NK-92 treated with Interleukin-12 subunit alpha and Interleukin-12 subunit beta, amount 100 ng/mL, for 24 hours (cell line): ENCODE measurements at places on chromosomes 12 and 14.
A peak's percentile ranks its signal among the peaks of the same experiment; 100 is the strongest.

DNA sequence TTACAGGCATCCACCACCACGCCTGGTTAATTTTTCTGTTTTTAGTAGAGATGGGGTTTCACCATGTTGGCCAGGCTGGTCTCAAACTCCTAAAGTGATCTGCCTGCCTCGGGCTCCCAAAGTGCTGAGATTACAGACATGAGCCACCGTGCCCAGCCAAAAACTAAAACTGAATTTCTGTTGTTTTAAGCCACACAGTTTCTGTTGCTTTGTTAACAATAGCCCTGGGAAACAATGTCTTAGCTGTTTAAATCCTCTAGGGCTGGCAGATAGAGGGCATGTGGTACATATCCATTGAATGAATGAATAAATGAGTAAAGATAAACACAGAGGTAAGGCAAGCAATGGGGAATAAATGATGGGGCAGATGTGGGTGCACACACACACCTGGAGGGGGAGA lies 8.0 kb upstream of the EIF5 start:
- no peak for DNase-seq

DNA sequence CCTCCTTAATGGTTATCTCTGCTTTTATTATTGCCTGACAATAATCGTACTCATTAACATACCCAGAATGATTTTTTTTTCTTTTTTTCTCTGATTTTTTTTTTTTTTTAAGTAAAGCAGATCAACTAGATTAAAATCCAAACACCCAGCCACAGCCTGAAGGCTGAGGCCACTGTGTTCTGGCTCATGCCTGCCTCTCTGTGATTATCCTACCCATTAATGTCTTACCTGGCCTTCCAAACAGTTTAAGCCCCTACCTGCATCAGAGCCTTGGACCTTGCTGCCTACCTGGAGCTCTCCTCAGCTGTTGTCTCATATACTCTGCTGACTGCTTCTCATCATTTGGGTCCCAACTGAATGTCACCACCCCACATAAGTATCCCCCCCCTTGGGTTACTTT lies 6.8 kb upstream of the TMED10 start:
- no peak for DNase-seq

DNA sequence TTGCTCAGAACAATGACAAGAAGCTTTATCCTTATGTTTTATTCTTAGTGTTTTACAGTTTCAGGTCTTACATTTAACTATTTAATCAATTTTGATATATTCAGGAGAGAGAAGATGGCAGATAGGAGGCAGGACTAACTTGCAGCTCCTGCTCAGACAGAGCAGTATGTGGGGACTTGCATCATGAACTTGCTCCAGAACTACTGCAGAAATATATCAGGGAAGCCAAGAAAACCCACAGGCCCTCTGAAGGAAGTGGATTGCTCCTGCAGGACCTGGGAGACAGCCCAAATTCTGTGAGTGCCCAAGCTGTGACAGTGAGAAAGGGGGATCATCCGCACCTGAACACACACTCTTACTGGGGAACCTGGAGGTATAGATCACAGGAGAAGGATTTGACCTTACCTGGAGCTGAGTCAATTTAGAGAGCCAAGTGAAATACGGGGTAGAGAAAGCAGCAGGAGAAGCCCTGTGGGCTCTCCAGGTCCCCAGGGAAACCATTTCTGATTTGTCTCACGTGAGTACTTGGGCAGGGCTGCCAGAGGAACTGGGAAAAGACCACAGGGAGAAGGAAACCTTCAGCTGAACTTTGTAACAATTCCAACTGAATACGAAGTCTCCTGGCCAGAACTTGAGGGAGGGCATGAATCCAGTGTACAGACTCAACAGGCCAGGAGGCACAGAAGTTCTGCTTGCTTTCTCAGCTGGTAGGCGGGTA lies 28.9 kb upstream of the TSPAN8 start:
- no peak for DNase-seq

GRCh38 chr14:49594347-49595091 lies 4.2 kb upstream of the LRR1 start:
- DNase-seq = no peak

DNA sequence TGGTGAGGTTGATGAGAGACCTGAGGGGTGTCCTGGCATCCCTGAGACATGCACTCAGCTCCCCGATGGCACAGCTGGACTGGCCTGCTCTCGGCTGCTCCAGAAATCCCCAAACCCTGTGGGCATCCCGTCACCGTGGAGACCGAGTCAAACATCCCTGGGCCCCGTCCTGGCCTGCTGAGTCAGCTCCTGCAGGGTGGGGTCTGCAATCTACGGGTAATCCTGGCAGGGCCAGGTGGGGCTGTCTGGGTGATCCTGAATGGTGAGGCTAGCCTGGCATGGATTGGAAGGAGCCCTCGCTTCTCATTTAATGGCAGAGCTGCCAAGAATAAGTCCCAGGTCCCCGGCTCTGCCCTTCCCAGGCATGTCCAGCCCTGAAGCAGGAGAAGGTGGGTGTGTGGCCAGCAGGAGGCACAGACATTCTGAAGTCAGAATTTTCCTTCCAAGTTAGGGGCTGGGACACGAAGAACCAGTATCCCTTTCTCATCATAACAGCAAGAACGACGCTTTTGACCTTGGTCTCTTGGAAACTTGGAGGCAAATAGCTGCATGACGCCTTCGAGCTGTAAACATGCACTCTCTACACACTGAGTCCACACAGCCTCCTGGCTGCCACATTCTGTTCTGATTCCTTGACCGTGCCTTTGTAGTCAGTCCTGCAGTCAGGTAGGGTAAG lies 17.7 kb upstream of the SERPINA4 start:
- DNase-seq = no peak

- no peak for DNase-seq
Observed at GRCh38 chr12:113242026-113242418, 20.8 kb downstream of the TPCN1 start.

- no peak for DNase-seq
Observed at GRCh38 chr14:55715889-55716288, 135.9 kb downstream of the KTN1 start.

GRCh38 chr12:107458163-107458562 lies 227.4 kb upstream of the PWP1 start:
- no peak for DNase-seq

DNA sequence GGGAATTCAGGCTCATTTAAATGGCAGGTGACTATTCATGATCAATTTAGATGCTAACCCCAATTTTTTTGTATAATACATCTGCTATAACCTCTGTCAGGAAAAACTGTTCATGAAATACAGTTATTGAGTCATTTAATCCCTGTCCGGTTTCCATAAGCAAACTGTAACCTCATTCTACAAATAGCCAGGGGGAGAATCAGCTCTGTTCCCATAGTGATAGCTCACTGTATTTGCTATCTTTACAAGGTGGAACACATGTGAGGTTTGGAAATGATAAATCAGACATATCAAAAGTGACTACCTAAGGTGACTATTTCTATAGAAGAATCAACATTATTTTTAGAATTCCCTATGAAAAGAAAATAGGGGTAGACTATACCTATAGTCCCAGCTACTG lies 38.6 kb upstream of the VPS33A start:
- no peak for DNase-seq

GRCh38 chr14:62914025-62914424 lies 131.2 kb downstream of the KCNH5 start:
- no peak for DNase-seq

- peak; percentile 2 for DNase-seq
Observed at GRCh38 chr12:119544765-119545625, 48.6 kb upstream of the TMEM233 start.

DNA sequence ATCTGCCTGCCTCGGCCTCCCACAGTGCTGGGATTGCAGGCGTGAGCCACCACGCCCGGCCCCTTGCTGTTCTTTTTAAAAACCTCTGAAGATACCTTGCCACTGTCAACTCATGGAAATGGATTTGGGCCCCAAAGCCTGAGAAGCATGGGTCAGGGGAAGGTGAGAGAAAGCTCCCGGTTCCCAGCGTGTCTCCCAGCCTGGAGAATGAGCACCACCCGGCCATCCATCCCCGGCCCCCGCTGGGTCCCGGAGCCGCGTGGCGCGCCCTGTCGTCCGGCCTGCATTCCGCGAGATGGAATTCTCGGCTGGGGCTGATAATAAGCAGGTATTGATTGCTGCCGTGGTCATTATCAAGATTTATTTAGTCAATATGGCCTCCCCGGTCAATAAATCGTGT lies 126.5 kb upstream of the MYL2 start:
- no peak for DNase-seq

DNA sequence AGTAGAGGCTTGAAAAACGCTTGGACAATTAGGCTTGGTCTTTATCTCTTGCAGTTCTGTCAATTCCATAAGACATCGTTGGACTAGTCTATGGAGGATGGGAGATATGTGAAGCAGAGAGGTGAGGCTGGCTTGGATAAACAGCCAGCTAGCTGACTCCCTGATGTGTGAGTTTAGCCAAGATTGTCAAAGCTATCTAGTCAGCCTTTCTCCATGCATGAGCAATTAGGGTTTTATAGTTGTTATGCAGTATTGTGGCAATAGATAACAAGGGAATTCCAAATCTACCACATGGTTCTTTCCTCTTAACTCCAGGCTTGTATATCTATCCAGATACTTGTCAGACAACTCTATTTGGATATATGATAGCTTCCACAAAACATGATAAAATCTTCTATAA lies 153.6 kb upstream of the NRXN3 start:
- no peak for DNase-seq

DNA sequence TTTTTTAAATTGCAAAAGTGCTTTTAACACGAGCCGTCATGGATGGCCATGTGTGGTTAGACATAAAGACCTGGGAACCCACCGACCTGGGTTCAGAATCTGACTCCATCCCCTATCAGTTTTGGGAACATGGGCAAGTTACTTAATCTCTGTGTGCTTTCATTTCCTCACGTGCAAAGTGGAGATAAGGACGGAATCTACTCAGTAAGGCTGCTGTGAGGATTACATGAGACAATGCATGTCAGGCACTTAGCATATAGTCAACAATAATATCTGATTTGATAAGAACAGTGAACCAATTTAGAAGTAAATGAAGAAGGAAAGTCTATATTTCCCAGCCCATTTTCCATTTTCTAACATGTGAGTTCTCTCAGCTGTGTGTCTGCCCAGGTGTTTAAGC lies 235.4 kb downstream of the SUDS3 start:
- DNase-seq = no peak

DNA sequence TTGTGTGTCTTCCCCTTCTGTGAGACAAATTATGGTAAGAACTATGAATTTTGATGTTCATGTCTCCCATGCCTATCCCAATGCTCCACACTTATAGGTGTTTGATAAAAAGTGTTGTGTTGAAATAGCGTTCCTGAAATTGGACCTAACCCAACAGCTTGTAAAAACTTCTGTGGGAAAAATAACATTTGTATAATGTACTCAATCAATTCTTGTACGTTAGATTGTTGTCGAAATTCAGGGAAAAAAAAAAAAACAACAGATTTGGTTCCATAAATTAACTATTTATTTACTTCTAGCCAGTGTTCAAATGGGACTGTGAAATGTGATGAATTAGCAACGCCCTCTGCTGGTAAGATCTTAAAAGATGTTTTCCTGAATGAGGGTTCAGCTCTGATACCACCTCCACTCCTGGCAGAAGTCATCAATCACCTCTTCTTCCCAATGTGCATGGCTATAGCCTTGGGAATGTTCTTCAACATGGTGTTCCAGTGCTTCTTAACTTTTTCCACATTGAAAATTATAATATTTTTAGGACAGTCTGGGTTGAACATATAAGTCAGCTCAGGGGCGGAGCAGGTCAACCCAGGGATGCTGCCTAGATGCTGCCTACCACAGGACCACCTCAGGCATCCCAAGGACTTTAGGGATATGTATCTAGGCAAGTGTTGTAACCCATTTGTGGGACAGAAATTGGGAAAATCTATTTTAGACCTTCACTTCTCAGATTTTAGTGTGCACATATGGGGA lies 170.6 kb downstream of the OTOGL start:
- no peak for DNase-seq

- no peak for DNase-seq
Observed at GRCh38 chr12:104565606-104566243, 109.0 kb downstream of the CHST11 start.

- no peak for DNase-seq
Observed at GRCh38 chr12:5016526-5016925, 27.2 kb upstream of the KCNA5 start.

GRCh38 chr14:37988472-37988871 lies 219.2 kb upstream of the SSTR1 start:
- DNase-seq = no peak

- no peak for DNase-seq
Observed at GRCh38 chr12:48993787-48994186, 5.4 kb downstream of the DDN start.

DNA sequence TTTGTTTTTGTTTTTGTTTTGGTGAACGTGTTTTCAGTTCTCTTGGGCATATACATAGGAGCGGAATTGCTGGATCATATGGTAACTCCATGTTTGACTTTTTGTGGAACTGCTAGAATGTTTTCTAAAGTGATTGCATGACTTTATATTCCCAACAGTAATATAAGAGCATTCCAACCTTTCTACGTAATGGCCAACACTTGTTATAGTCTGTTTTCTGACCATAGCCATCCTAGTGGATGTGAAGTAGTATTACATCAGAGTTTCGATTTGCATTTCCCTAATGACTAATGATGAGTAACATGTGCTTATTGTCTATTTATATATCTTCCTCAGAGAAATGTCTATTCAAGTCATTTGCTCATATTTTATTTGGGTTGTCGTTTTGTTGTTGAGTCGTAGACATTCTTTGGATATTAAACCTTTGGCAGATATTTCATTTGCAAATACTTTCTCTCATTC lies 268.7 kb downstream of the AEBP2 start:
- no peak for DNase-seq

DNA sequence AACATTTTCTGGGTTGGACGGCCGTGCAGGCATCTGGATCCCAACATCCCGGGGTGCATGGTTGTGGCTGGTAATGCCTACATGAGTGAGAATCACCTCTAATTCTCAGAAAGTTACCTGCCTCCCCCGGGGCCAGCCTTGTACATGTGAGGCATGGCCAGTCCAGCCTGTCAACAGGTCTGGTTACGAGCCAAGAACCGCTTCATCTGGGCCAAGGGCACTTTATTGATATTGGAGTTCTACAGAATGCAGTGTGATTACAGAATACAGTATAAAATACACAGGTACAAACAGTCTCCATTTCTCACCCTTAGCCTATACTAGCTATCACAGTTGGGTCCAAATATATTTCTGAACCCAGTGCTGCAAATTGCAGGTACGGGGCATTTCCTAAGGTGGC lies 84.9 kb upstream of the EVL start:
- no peak for DNase-seq

DNA sequence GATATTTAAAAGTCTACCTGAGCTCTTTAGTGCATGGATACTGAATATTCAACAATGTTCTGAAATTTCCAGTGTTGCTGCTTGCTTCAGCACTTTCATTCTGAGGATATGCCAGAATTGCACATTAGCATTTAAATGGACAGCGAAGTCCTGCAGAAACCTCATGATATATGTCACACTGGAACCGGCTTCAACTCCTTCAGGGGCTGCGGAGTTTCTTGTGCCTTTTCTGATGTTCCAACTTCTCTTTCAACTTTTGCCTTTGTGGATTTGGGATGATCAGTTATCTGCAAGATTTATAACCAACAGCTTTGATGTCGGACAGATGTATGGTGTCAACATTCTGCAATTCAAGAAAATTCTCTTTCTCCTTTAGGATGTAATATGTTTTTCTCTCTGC lies 142.5 kb upstream of the LMNTD1 start:
- DNase-seq = no peak
